ENCODE measurements at places on chromosomes 6 and 20.

DNA sequence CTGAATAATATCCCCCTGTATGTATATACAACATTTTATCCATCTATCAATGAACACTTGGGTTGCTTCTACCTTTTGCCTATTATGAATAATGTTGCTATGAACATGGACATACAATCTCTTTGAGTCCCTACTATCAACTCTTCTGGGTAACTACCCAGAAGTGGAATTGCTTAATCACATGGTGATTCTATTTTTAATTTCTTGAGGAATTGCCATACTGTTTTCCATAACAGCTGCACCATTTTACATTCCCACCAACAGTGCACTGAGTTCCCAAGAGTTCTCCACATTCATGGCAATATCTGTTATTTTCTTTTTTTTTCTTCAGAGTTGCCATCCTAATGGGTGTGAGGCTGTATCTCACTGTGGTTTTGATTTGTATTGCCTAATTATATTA lies 88.3 kb downstream of the ZHX3 start:
- no peak for DNase-seq

DNA sequence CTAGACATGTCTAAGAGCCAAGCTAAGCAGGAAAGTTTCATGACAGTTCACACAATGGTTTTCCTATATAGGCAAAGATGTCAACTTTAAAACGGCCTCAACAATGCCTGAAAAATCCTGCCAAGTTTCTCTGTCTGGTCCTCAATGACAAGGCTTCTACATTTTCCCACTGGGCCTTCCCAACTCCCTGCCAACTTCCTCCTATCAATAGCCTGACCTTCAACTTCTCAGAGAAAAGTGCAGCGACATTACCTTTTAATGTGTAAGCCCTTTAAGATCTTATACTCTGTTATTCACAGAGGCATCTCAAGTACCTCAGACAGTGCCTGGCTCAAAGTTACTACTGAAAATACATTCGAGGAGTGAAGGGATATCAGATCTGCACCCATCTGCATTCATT lies 56.2 kb upstream of the BTBD3 start:
- no peak for DNase-seq

- DNase-seq = no peak
Observed at GRCh38 chr20:21614980-21615379, 90.5 kb upstream of the PAX1 start.

GRCh38 chr6:25927756-25928216 lies 2.7 kb downstream of the SLC17A2 start:
- DNase-seq = no peak

- DNase-seq = no peak
Observed at GRCh38 chr6:71529769-71530168, 241.2 kb downstream of the OGFRL1 start.

GRCh38 chr6:117464700-117465099 lies 17.8 kb upstream of the DCBLD1 start:
- DNase-seq = no peak

DNA sequence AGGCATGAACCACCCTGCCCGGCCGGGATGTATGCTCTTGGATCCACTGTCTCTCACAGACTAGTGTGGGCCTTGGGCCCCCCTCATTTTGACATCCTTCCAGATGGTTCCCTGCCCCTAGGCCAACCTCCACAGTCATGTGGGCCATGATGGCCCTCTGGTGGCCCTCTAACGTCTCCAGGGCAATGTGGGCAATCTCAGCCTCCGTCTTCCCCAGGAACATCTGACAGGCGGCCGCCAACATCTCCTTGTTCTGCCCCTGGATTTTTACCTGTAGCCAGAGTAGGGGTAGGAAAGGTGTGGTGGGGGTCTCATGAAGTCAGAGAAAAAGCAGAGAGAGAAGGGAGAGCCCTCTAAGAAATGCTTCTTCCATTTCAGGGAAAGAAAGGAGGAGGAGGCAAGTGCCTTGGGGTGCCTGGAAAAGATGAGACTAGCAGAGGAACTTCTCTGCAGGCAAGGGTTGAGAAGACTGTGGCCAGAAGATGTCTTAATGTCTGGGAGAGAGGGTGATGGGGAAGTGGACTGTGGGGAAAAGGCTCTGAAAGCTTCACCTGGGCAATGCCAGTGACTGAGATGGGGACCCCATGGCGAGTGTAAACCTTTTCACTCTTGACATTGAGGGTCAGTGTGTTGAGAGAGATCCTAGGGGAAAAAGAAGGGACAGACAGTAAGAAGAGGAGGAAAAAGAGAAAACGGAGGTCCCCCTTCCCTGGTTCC lies 1.3 kb downstream of the FLOT1 start:
- DNase-seq = no peak

DNA sequence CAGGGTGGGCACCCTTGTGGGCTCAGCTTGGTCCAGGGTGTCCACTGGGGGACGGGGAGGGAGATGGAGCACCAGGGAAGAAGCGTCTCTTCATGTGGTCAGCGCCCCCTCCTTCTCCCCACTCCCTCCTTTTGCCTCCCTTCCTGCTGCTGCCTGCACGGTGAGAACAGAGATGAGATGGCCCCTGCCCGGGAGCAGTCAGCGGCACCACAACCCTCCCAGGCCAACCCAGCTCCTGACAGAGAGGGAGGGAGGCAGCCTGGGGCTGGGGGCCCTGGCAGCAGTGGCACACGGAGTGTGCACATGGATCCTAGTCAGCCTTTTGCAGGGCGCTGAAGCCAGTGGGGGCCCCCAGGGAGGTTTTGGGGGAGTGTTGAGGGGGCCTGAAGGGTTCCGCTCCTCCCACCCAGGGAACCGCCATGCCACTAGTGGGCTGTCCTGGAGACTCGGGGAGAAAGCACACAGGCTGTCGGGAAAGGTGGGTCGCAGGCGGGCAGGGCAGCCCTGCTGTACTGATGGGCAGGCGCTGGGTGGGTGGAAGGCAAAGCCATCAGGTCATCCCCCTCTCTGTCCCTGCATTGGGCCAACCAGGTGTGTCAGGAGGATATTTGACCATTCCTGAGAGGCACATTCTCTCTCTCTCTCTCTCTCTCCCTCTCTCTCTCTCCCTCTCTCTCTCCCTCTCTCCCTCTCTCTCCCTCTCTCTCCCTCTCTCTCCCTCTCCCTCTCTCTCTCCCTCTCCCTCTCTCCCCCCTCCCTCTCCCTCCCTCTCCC lies 94.3 kb upstream of the BHLHE23 start:
- no peak for DNase-seq

All from stimulated activated CD8-positive, alpha-beta memory T cell treated with anti-CD3 and anti-CD28 coated beads, Interleukin-7, amount 100 ng/mL, for 1 hour (primary cell).